ENCODE measurements at places on chromosomes 1 and 21. TPM values are rescaled to one million over a fixed set of nuclear protein-coding genes. Genes with fewer than 3 reads are reported as not detected.

Gene KCNA3
- total RNA-seq = not detected

Gene TXNIP
- total RNA-seq = 529 TPM

Gene SLC45A3
- 1.1 TPM for total RNA-seq

Gene PLPPR5
- total RNA-seq = not detected

Gene ADAR
- 118 TPM for total RNA-seq

Gene TCHHL1
- total RNA-seq = not detected

Gene CD34
- under 0.01 TPM for total RNA-seq
